ENCODE measurements at places on chromosomes 16 and 17. TPM values are rescaled to one million over a fixed set of nuclear protein-coding genes. Genes with fewer than 3 reads are reported as not detected.

GRCh38 chr17:34639706-34640425 is 60.5 kb downstream of the TMEM132E start:
- no peak for DNase-seq

DNA sequence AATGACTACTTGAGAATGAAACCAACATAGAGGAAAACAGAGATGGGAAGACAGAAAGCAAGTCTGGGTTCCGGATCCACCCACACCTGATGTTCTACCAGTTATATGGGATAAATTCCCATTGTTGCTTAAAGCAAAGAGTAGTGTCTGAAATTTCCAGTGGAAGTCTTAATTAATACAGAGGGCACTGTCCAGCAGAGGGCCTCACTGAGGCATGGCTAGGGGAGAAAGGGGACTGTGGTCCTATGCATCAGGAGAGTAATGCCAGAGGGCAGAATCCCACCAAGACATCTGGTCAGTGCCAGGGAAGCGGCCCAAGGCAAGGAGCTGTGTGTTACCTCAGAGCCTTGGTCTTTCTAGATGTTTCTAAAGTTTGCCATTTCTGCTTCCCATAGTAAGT is 7.5 kb upstream of the UMOD start:
- peak; percentile 48 for DNase-seq

The GCGR gene
- not detected for total RNA-seq

GRCh38 chr17:38925263-38925995 is at the start of gene LASP1NB:
Gene LASP1NB (plus strand): TSS chr17:38925614.
- DNase-seq, result no peak

GRCh38 chr17:79192503-79193351 is 118.1 kb downstream of the ENGASE start:
- peak; percentile 40 for DNase-seq

The TEKT5 gene
- not detected for total RNA-seq

The KRT222 gene
- 0.45 TPM for total RNA-seq

DNA sequence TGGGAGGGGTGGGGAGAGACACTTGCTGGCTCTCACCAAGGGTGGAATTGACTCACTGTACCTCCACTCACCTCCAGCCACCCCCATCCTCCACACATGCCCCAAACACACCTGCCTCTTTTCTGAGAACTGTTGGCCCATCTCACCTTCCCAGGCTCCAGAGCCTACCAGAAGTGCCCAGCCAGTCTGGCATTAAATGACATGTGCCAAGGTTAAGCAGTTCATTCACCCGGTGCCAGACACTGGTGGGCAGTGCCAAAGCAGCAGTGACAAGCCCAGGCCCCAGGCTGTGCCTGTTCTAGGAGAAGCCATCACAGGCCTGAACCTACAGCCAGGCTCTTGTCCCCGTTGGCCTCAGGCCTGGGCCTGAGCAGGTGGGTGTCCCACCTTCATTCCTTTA is 11.2 kb downstream of the MVP start:
- no peak for DNase-seq

GRCh38 chr17:11503308-11504035 is 94.8 kb upstream of the DNAH9 start:
- no peak for DNase-seq
